Activated CD4-positive, alpha-beta T cell treated with anti-CD3 and anti-CD28 coated beads, Interleukin-2, amount 10 ng/mL, durations not matched to agents 24 days and 14 days (primary cell): ENCODE measurements at places on chromosomes 6 and 20.

GRCh38 chr6:36221674-36222073, 25.1 kb downstream of the BRPF3 start:
- H3K27ac ChIP-seq: no peak overlapping the region
- no peaks in the 10 kb centered on the region for H3K27me3 ChIP-seq
- no peak for DNase-seq
- H3K4me1 ChIP-seq: no peaks in the 10 kb centered on the region
- no peak overlapping the region for H3K4me3 ChIP-seq
- peaks cover 31% of the 10 kb centered on the region for H3K36me3 ChIP-seq

- no peak for DNase-seq
- H3K27ac ChIP-seq: no peak overlapping the region
- no peak overlapping the region for H3K4me3 ChIP-seq
- no peaks in the 10 kb centered on the region for H3K27me3 ChIP-seq
Measured at GRCh38 chr6:165448210-165448609, 138.8 kb upstream of the C6orf118 start.

DNA sequence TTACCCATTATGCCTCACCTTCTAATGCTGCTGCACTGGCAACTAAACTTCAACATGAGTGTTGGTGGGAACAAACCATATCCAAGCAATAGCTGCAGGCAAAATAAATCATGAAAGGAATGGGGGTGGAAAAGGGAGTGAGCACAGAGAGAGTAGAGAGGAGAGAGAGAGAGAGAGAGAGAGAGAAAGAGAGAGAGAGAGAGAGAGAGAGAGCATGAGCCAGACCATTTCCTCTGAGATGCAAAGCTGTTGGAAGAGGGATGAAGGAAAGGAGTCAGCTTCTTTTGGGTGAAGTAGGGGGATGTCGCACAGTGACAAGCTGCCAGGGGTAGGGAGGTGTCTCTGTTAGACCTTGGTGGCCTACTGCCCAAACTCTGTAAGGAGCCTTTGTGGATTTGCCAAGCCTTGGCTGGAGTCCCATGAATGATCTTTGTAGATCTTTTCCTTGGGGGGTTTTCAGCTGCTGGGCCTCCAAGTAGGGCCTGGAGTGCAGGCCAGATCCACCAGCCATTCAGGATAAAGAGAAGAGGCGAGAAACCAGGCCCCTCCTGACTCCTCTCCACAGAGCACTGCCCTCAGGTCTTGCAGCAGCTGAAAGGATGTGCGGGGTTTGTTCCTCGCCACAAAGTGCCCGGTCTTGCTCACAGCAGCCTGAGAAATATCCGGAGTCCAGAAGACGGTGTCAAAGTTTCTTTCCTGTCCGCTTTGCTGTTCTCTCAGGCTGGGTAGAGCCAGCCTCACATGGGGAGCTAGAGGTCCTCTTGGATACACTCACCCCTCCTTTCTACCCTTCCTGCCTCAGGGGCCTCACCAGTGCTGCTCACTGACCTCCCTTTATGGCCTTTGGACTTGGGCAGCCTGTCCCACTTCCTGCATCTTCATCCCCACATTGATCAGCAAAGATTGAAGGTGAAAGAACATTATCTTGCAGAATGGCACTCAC, 17.8 kb downstream of the BTBD3 start:
- no peaks in the 10 kb centered on the region for H3K27me3 ChIP-seq
- DNase-seq: no peak
- no peaks in the 10 kb centered on the region for H3K36me3 ChIP-seq
- no peak overlapping the region for H3K4me3 ChIP-seq
- H3K4me1 ChIP-seq: no peaks in the 10 kb centered on the region

GRCh38 chr6:6439778-6440177, 119.3 kb upstream of the F13A1 start:
- H3K27me3 ChIP-seq: peaks cover 4% of the 10 kb centered on the region
- no peak for DNase-seq
- H3K27ac ChIP-seq: no peak overlapping the region
- H3K4me3 ChIP-seq: no peak overlapping the region
- H3K4me1 ChIP-seq: no peaks in the 10 kb centered on the region
- no peaks in the 10 kb centered on the region for H3K36me3 ChIP-seq

DNA sequence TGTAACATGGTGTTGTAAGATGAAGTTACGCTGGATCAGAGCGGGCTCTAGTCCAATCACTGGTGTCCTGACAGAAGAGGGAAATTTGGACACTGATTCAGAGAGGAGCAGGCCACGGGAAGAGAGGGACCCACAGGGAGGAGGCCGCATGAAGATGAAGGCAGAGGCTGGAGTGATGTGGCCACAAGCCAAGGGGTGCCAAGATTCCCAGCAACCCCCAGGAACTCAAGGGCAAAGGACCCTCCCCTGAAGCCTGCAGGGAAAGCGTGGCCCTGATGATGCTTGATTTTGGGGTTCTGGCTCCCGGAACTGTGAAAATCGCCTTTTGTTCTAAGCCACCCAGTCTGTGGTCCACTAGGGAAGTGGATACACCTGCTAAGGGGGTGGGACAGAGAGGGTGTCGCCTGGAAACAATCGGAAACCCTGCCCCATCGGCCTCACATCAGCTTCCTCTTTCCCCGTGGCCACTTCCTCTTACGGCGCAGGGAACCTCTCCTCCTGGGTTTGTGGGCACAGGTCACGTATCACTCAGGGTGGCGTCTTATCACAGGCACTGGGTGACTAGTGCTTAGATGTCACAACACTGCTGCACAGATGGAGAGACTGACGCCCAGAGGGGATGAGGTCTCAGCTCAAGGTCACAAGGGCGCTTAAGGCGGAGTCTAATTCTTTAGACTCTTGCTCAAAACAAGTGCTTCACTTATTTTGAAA, 58.0 kb downstream of the SULF2 start:
- H3K4me3 ChIP-seq: peak overlapping the region; percentile 81
- H3K27ac ChIP-seq: peak overlapping the region; percentile 96
- H3K36me3 ChIP-seq: peaks cover 1% of the 10 kb centered on the region

DNA sequence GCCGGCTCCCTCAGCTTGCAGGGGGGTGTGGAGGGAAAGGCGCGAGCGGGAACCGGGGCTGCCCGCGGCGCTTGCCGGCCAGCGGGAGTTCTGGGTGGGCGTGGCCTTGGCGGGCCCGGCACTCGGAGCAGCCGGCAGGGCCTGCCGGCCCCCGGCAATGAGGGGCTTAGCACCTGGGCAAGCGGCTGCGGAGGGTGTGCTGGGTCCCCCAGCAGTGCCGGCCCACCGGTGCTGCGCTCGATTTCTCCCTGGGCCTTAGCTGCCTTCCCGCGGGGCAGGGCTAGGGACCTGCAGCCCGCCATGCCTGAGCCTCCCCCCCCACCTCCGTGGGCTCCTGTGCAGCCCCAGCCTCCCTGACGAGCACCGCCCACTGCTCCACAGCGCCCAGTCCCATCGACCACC, 514.5 kb upstream of the GJE1 start:
- H3K4me1 ChIP-seq: no peaks in the 10 kb centered on the region
- no peak overlapping the region for H3K4me3 ChIP-seq
- DNase-seq: no peak
- no peak overlapping the region for H3K27ac ChIP-seq
- no peaks in the 10 kb centered on the region for H3K36me3 ChIP-seq
- H3K27me3 ChIP-seq: no peaks in the 10 kb centered on the region

DNA sequence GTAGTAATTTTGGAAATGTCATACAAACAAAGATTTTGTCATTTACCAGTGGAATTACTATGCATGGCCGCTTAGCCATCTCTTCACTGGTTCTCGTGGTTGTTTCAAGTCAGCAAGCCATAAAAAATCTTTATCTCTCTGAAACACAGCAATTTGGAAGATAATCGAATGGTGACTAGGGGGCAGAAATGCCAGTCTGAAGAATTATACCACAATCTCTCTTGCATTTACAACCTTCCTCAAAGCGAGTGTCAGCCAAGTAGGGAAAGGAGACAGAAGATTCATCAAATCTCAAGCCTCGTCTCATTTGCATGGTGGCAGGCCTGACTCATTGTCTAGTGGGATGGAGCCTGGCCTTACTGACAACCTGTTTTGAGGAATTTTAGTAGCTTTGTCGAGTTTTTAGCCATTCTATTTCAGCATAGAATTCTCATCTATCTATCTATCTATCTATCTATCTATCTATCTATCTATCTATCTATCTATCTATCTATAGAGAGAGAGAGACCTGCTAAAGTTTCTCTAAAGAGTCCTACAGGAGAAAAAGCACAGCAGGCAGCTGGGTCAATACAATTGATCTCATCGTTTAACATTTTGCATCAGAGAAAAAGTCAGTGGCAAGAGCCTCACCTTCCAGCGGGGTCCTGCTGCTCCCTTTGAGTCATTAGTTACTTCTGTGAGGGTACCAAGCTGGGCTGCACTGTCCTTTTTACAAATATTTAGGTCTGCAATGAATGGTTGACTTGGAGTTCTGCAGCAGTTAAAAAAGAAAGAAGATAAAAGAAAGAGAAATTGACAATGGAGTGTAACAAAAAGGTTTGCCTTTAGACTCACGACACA, 572.8 kb downstream of the TFAP2A start:
- H3K4me1 ChIP-seq: no peaks in the 10 kb centered on the region
- no peak for DNase-seq
- H3K4me3 ChIP-seq: no peak overlapping the region
- no peaks in the 10 kb centered on the region for H3K27me3 ChIP-seq
- no peak overlapping the region for H3K27ac ChIP-seq
- no peaks in the 10 kb centered on the region for H3K36me3 ChIP-seq

- H3K27ac ChIP-seq: no peak overlapping the region
- H3K4me1 ChIP-seq: no peaks in the 10 kb centered on the region
- no peak overlapping the region for H3K4me3 ChIP-seq
- peaks cover 4% of the 10 kb centered on the region for H3K27me3 ChIP-seq
Measured at GRCh38 chr6:7479801-7480266, 61.6 kb upstream of the DSP start.

GRCh38 chr6:129248946-129249345, 366.0 kb downstream of the LAMA2 start:
- H3K27me3 ChIP-seq: peaks cover 28% of the 10 kb centered on the region
- DNase-seq: no peak
- no peak overlapping the region for H3K27ac ChIP-seq
- H3K4me1 ChIP-seq: peaks cover 10% of the 10 kb centered on the region
- no peak overlapping the region for H3K4me3 ChIP-seq
- no peaks in the 10 kb centered on the region for H3K36me3 ChIP-seq

DNA sequence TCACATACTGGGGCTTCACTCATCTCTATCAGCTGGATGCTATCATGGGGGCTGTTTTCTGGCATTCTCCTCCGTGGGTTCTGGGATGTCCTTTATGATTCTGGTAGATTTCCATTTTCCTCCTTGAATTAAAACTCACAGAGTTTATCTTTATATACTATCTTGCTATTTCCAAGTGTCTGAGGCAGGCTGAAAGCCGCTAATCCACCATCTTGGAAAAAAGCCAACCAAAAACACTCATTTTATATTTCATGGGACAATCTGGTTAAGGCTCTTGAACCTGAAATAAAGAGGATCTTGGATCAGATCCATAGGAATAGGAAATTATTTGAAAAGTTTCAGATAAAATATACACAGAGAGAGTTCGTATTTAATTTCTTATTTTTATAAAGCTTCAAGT, 86.0 kb downstream of the AFG1L start:
- DNase-seq: no peak
- no peaks in the 10 kb centered on the region for H3K27me3 ChIP-seq
- H3K4me1 ChIP-seq: no peaks in the 10 kb centered on the region
- H3K4me3 ChIP-seq: no peak overlapping the region
- H3K27ac ChIP-seq: no peak overlapping the region
- H3K36me3 ChIP-seq: no peaks in the 10 kb centered on the region

DNA sequence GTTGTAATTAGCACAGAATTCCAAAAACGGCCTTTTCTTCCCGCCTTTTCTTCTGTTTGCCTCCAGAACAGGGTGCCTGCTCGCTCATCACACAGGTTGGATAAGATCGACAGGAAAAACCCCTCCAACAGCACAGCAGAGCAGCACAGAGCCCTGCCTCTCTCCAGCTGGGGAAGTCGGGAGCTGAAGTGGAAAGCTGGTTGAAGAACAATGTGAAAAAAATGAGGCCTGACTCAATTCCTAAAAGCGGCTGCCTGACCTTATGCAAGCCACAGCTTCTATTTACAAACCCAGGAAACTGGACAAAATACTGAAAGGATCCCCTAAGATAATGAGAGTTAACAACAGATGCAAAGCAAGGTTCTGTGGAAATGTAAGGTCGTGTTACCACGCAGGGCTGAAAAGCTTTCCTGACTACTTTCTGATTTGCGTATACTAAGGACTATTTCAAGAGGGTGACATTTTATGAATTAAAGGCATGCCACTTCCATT, 116.9 kb downstream of the TTLL2 start:
- no peak overlapping the region for H3K4me3 ChIP-seq
- H3K27ac ChIP-seq: no peak overlapping the region
- no peaks in the 10 kb centered on the region for H3K4me1 ChIP-seq
- peaks cover 13% of the 10 kb centered on the region for H3K27me3 ChIP-seq
- H3K36me3 ChIP-seq: no peaks in the 10 kb centered on the region
- DNase-seq: no peak

GRCh38 chr6:165178056-165178455, 131.3 kb downstream of the C6orf118 start:
- no peak for DNase-seq
- no peak overlapping the region for H3K27ac ChIP-seq
- H3K4me3 ChIP-seq: no peak overlapping the region

GRCh38 chr20:46621492-46621891, 29.8 kb downstream of the SLC13A3 start:
- peaks cover 2% of the 10 kb centered on the region for H3K36me3 ChIP-seq
- peaks cover 51% of the 10 kb centered on the region for H3K27me3 ChIP-seq
- H3K27ac ChIP-seq: no peak overlapping the region
- DNase-seq: no peak
- H3K4me1 ChIP-seq: no peaks in the 10 kb centered on the region
- H3K4me3 ChIP-seq: no peak overlapping the region

GRCh38 chr6:24658573-24659560, 7.8 kb downstream of the TDP2 start:
- H3K4me1 ChIP-seq: peaks cover 22% of the 10 kb centered on the region
- peak; percentile 30 for DNase-seq
- H3K36me3 ChIP-seq: peaks cover 62% of the 10 kb centered on the region
- H3K4me3 ChIP-seq: no peak overlapping the region
- H3K27ac ChIP-seq: no peak overlapping the region

- H3K36me3 ChIP-seq: no peaks in the 10 kb centered on the region
- peaks cover 3% of the 10 kb centered on the region for H3K4me1 ChIP-seq
- no peak overlapping the region for H3K27ac ChIP-seq
- H3K4me3 ChIP-seq: no peak overlapping the region
- no peak for DNase-seq
- no peaks in the 10 kb centered on the region for H3K27me3 ChIP-seq
Measured at GRCh38 chr20:10318291-10319024, 99.8 kb downstream of the SNAP25 start.

GRCh38 chr20:10603971-10604864, 69.6 kb downstream of the JAG1 start:
- H3K4me3 ChIP-seq: no peak overlapping the region
- H3K36me3 ChIP-seq: peaks cover 6% of the 10 kb centered on the region
- no peak for DNase-seq
- peaks cover 14% of the 10 kb centered on the region for H3K4me1 ChIP-seq

- DNase-seq: no peak
- H3K4me3 ChIP-seq: no peak overlapping the region
- H3K27ac ChIP-seq: no peak overlapping the region
- no peaks in the 10 kb centered on the region for H3K4me1 ChIP-seq
Measured at GRCh38 chr20:62376112-62377063, 9.3 kb upstream of the LAMA5 start.

GRCh38 chr6:47247227-47247797, 62.4 kb downstream of the TNFRSF21 start:
- peaks cover 4% of the 10 kb centered on the region for H3K27me3 ChIP-seq
- peaks cover 5% of the 10 kb centered on the region for H3K4me1 ChIP-seq
- DNase-seq: no peak
- H3K4me3 ChIP-seq: no peak overlapping the region

GRCh38 chr6:83574783-83575182, 62.4 kb downstream of the PRSS35 start:
- H3K4me1 ChIP-seq: no peaks in the 10 kb centered on the region
- no peaks in the 10 kb centered on the region for H3K36me3 ChIP-seq
- peaks cover 2% of the 10 kb centered on the region for H3K27me3 ChIP-seq
- H3K27ac ChIP-seq: no peak overlapping the region

- no peak overlapping the region for H3K4me3 ChIP-seq
- no peaks in the 10 kb centered on the region for H3K27me3 ChIP-seq
- DNase-seq: peak; percentile 86
- H3K27ac ChIP-seq: no peak overlapping the region
Measured at GRCh38 chr6:15464211-15464725, 198.6 kb downstream of the DTNBP1 start.
